ENCODE measurements at places on chromosomes 4 and X.
A peak's percentile ranks its signal among the peaks of the same experiment; 100 is the strongest.

DNA sequence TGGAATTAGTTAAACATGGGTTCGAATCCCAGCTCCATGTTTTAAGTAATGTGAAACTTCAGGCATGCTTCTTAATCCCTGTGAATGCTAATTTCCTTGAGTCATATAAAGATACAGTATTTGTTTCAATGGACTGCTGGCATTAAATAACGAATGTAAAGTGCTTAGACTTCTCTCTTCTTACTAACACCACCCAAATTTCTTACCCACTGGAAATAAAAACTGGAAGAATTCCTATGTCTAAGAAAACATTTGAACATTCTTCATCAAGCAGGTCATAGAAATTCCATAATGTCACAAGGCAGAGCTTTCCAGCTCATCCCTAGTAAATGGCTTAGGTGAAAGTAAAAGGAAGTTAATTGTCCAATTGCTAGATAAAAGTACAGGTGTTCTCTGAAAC is 172.5 kb downstream of the ANK2 start:
- DNase-seq: no peak

GRCh38 chr4:109801895-109802319 is at the start of gene CFI:
CFI (minus strand) TSS chr4:109801999; CDS start chr4:109801971, 28 bp downstream.
- DNase-seq: no peak

- DNase-seq: no peak
These were observed 99.9 kb downstream of the NHS start for GRCh38 chrX:17474892-17475291.

- no peak for DNase-seq
These were observed 303.5 kb downstream of the SPRY1 start for GRCh38 chr4:123699880-123700771.

- DNase-seq: no peak
These were observed 19.7 kb upstream of the ABCG2 start for GRCh38 chr4:88177983-88178625.

DNA sequence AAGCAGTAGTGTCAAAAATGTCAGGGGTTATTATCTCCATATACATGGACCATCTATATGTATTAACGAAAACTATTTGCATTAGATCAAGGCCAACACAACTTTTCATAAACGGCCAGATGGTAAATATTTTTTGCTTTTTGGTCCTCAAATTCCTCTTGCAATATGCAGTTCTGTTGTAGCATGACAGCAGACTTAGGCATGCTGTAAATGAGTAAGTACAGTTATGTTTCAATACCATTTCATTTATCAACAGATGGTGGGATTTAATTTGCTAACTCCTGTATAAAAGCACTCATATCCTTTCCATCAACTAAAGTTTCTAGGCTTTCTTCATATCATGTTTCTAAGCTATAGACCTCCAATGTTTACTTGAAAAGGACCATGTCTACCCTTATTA is 208.1 kb downstream of the ANKRD50 start:
- no peak for DNase-seq

DNA sequence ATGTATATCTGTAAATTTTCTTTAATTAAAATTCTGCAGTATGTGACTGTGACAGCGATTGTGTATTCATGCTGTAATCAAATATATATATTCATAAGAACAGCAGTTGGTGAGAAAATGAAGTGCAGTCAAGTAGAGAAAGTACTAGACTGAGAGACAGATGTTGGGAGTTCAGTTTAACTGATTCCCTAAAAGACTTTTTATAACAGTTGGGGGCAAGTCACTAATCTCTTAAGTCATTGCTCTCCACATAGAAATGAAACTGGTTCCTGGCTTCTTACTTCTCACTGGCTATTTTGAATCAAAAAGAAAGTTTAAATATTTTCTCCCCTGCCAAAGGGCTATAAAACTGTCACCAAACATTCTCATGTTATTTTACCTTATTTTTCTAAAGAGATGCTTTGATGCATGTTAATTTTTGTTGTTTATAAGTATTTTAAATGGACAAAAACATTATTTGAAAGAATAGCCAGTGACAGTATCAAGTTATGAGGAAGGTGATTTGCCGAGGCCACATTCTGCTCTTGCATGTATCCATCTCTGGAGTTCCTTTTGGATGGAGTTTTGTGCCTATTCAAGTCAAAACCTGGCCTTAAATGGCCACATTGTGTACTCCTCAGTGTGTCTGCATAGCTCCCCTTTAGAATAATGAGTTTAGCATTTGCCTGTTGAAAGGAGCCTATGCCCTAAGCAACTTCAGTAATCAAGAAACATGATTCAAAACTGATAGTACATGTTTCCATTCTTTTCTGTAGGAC is 30.8 kb downstream of the EXOC1 start:
- DNase-seq: no peak

DNA sequence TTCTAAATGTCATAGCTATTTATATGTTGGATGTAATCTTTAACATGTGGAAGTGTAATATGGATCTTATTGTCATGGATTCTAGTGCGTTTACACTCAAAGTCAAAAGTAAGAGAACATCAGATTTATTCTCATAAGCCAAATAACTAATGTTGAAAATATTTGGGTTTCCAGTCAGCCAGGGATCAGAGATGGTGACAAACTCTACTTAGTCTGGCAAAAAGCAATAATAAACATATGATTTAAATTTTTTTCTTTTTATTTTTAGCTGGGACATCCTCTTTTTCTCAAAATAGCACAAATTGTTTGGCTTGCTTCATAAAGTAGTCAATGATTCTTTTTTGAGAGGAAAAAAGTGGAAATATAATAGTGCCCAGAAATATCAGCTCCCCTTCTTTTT is 392.3 kb downstream of the ARHGAP24 start:
- DNase-seq: no peak

DNA sequence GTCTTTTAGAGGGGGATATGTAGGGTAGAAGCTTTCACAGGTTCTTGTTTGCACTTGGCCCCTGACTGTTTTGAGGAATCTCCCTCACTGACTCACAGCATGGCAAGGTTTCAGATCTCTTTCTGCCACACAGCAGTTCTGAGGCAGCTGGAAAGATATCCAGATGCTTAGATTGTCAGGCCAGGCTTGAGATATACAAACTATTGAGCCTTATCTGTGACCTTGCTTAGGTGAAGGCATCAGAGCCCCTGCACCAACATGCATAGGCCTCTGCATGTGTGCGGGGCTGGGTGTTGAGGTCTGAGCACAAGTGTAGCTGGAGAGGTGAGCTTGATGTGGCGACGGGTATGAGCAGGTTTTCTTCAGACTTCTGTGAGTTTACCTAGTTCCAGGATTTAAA is 80.9 kb upstream of the MSANTD1 start:
- DNase-seq: peak; percentile 12

GRCh38 chr4:110489901-110490508 is 14.1 kb downstream of the ENPEP start:
- DNase-seq: no peak

DNA sequence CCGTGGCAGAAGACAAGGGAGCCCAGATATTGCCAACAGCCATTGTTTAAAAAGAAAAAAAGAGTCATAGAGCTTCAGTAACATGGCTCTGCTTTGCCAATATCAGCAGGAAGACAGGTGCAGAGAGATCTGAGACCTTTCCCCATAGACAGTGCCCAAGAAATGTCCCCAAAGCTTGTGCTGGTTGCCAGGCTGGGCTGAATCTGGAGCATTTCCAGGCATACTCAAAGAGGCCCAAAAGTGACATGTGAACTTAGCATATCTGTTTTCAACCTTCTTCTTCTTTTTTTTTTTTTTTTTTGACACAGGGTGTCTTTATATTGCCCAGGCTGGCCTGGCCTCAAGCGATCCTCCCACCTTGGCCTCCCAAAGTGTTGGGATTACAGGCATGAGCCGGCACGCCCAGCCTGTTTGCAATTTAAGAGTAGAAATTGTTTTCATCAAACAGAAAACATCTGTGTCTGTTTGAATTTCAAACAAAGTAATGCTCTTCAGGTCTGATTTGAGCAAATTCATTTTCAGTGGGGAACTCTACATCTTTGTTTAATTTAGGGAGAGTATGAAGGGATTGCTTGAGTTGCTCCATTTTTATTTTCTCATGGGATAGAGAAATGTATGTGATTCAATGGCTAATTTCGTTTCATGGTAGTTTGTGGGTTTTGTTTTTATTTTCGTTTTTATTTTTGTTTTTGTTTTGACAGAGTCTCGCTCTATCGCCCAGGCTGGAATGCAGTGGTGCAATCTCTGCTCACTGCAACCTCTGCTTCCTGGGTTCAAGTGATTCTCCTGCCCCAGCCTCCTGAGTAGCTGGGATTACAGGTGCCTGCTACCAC is 56.6 kb upstream of the RBM47 start:
- no peak for DNase-seq

DNA sequence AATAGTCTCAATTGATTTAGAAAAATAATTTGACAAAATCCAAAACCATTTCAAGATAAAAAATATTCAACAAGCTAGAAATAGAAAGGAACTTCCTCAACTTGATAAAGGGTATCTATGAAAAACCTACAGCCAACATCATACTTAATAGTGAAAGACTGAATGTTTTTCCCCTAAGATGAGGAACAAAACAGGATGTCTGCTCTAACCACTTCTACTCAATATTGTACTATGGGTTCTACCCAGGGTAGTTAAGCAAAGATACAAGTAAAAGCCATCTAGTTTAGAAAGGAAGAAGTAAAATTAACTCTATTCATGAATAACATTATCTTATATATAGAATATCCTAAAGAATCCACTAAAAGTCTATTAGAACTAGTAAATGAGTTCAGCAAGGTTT is 21.5 kb upstream of the SYTL5 start:
- DNase-seq: no peak

DNA sequence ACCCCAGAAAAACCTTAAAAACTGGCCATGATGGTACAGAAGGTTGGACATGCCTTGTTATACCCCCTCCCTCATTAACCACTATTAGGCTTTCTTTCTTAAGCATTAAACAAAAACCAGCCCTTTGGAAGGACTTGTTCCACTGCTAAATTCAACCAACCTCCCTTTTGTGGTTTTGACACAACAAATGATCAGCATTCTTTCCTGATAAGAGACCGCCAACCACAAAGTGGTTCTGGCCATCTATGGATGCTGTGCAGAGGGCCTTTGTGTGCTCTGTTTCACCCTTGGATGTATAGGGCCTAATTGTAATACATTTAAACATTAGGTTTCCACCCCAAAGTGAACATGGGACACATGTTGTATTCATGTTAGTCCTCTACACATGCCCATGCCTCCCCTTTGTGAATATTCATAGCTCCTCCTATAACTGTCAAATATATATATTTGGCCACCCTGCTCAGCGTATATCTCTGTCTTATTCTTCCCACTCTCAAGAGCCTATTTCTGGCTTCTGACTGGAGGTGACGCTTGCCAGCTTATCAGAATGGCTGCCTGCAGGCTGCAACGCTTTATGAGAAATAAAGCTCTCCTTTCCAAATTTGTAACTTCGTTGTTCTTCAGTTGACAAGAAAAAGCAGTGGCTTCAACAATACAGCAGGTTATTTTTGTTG is 126.6 kb downstream of the NPNT start:
- no peak for DNase-seq

- DNase-seq: no peak
These were observed 20.9 kb downstream of the CYBB start for GRCh38 chrX:37800717-37801116.

GRCh38 chr4:125492957-125493356 is 178.2 kb downstream of the FAT4 start:
- no peak for DNase-seq

DNA sequence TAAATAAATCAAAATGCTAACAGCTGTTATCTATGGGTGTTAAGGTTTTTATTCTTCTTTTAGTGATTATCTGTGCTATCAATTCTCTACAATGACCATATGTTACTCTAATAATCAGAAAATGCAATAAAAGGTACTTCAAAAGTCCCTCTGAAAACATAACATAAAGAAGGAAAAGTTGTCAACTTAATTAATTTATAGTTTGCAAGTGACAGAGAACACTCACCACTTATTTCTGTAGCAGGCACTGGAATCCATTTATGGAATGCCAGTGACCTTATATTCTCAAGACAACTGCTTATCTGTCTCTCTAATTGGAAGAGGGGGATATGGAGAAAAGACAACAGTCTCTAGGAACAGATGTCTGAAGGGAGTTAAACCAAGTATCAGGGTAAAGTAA is 25.6 kb upstream of the PLS3 start:
- peak; percentile 92 for DNase-seq

DNA sequence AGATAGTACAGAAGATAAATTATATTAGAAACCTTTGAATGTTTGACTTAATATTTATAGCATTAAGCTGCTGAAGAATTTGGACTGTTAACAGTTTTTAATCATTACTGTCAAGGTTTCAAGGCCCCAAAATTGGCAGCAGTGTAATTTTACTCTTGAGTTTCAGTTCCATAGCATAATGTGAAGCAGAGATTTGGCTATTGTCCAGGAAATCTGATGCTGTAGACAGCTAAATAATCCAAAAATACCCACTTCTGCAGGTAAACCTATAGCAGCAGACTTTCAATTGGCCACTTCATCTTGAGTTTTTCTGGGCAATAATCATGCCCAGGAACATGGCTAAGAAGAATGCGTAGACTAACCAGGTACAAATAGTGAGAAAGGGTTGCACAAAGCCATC is 85.0 kb downstream of the RCHY1 start:
- no peak for DNase-seq

DNA sequence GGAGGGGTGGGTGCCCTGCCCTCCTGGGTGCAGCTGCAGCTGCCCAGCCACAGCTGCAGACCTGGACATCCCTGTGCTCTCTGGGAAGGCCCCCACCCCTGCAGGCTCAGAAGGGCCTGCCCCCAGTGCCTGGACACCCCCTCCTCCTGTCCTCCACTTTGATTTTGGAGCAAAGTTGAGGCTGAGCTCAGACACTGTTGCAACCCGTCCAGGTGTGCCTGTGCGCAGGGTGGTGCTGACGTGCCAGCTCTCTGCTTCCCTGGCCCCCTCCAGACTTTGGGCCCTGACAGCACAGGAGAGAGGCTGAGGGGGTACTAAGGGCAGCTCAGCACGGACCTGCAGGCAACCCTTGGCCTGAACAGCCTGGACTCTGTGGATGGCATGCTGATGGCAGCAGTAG is 750.3 kb downstream of the ARAP2 start:
- DNase-seq: no peak

- DNase-seq: no peak
These were observed 94.9 kb downstream of the TENM3 start for GRCh38 chr4:182338063-182338462.

GRCh38 chrX:118637997-118638396 is 89.4 kb upstream of the IL13RA1 start:
- no peak for DNase-seq

- DNase-seq: peak; percentile 11
These were observed 3.6 kb upstream of the BBS12 start for GRCh38 chr4:122728856-122729255.

DNA sequence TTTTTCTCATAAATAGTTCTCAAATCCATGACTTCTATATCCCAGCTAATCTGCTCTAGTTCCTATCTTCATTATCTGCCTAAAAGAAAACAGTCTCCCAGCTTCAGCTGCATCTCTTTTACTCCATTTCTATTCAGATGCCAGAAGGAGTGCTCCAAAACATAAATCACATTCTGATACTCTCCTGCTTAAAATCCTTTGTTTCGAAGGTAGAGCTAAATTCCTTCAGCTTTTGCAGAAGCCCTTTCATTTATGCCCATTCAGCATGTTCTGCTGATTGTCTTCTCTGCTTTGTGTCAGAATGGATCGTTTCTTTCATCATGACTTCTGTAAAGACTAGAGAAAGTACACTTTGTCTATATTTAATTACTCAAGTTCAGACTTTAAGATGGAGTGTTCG is 440.1 kb upstream of the SMIM31 start:
- peak; percentile 62 for DNase-seq

- DNase-seq: no peak
These were observed 422.2 kb downstream of the PDHA2 start for GRCh38 chr4:96262057-96262456.
